ENCODE measurements at places on chromosomes 6 and 20.

GRCh38 chr6:81897793-81898192, 145.3 kb upstream of the TENT5A start:
- DNase-seq, result no peak

DNA sequence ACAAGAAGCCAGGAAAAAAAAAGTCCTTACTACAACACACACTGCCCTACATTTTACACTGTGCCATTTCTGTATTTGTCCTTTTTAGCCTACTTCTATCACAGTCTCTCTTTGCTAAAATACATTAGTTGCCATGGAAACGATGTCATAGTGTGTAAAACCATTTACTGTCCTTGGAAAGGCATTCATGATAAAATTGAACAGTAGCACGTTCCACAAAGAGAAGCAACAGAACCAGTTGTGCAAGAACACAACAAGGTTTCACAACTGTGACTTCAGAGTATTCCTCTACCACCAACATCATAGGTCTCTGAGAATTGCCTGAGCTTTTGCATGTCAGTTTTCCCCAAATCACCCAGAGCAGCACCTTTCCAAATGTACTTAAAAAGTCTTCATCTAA, 20.5 kb downstream of the FYN start:
- DNase-seq, result no peak

GRCh38 chr20:23096097-23096496, 10.0 kb upstream of the CD93 start:
- DNase-seq, result no peak

- no peak for DNase-seq
Observed at GRCh38 chr6:137403443-137403842, 90.8 kb downstream of the OLIG3 start.

- DNase-seq, result no peak
Observed at GRCh38 chr6:106745824-106746582, 116.6 kb downstream of the QRSL1 start.

DNA sequence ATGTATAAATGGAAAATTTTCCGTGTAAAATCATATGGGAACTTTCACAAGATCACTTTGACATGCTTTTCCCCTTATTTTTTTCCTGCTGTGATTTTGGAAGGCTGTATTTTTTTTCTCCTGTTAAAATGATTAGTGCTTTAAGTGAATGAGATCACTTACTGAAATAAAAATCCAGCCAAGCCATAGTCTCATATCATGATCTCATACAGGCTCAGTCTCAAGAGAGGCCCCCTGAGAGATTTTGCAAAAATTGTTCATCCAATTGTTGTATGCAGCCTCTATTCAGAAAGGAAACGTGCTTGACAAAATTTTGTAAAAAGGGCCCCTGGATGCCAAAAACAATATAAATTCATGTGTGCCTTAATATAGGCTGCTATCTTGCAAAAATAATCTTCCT, 528.2 kb downstream of the HDGFL1 start:
- DNase-seq, result no peak

DNA sequence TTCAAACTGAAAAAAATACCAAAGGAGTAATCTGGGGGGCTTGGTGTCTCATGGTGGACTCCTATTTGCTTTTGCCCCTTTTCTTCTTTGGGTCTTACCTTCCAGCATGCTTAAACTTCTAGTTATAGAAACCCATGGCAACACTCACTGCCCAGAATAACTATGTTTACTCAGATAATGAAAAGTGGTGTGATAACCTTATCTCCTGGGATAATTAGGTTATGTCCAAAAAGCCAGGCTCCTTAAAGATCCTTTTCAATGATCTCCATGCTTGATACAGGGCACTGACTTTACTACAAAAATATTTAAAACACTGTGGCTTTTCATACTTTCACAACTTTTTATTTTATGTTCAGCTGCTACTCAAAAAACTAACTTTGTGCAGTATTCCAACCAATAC, 245.6 kb downstream of the PRKN start:
- no peak for DNase-seq

- no peak for DNase-seq
Observed at GRCh38 chr6:49634092-49634835, 2.4 kb downstream of the RHAG start.

GRCh38 chr6:89975366-89975765, 81.1 kb downstream of the GJA10 start:
- DNase-seq, result no peak

GRCh38 chr20:55947701-55948100, 57.6 kb downstream of the CBLN4 start:
- no peak for DNase-seq

- no peak for DNase-seq
Observed at GRCh38 chr6:111113336-111114086, 26.2 kb downstream of the SLC16A10 start.

DNA sequence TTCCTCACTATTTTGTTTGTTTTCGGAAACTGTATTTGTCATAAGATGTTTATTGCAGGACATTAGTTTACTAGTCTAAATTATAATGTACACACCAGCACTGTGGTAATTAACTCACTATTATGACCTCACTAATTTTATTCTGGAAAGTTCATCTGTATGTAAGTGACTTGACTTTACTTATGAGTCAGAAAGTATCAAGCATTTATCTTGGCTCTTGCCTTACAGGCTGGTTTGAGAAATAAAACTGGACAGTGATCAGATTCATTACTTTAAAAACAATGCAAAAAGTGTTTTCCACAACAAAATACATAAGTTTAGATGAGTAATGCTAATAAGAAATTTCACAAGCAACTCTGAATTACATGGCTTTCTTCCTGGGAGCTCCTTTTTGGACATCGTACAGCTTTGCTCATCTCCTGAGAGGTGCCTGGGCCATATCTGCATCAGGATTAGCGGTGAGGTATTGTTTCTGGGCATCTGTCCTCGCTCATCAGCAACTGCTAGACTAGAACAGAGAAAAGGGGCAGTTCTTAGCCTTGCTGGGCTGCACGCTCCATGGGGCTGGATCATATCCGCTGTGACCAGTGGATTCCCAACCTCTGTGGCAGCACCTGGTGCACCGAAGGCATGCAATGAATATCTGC, 179.8 kb downstream of the SOD2 start:
- DNase-seq, result no peak

DNA sequence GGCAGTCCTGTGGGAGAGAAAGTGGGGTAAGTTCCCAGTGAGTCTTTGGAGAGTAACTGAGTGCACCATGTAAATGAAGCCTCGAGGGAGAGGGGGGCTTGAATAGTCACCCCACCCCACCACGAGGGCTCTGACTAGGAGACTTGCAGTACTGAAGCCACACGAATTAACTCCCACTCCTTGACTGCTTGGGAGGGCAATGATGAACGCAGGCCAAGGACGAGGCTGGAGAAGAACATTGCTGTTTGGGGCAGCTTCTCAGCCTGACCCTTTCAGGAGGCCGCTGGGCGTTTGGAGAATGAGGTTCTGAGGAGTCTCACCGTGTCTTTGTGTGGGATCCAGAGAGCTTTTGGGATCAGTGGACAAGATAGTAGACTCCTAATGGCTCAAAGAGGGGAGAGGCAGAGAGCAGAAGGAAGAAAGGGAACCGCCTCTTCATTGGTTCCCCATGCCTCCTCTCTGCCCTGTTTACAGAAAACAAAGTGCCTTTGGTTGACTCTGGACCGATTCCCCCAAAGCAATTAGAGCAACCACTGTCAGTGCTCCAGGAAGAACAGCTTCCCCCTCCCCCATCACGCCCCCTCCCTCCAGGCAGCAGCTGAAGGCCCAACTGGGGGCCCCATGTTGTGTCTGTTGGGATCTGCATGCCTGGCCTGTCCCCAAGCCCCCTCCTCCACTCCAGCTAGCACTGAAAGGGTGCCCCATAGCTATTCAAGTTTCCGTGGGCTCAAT, 41.7 kb upstream of the CDKN1A start:
- no peak for DNase-seq

GRCh38 chr6:106889692-106890091, 84.8 kb downstream of the CD24 start:
- DNase-seq, result no peak

GRCh38 chr20:542777-543368, 717 bp downstream of the CSNK2A1 start:
- no peak for DNase-seq

GRCh38 chr6:170178561-170179477, 112.1 kb downstream of the DLL1 start:
- no peak for DNase-seq

DNA sequence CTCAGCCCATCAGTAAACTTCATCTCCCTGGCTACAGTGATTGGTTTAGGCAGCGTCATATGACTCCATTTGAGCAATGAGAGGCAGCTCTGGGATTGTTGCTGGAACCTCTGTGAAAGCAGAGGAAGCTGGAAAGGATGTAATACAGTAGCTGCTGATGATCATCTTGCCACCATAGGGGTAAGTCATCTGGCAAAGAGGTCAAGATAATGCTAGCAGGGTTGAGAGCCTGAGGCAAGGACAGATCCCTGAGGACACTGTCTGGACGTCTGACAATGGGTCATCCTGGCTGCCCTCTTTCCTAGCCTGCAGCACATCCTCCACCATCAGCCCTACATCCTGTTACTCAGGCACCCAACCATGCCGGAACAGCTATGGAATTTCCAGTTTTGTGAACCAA, 25.5 kb upstream of the FKBP1A start:
- DNase-seq, result no peak

GRCh38 chr6:100479179-100480035, 14.7 kb upstream of the SIM1 start:
- DNase-seq, result no peak

- DNase-seq, result no peak
Observed at GRCh38 chr6:69305456-69305855, 491.4 kb downstream of the LMBRD1 start.

GRCh38 chr6:72464246-72464645, 157.6 kb upstream of the KCNQ5 start:
- DNase-seq, result no peak

- no peak for DNase-seq
Observed at GRCh38 chr20:15634102-15634501, 939.1 kb downstream of the KIF16B start.
